ENCODE measurements at places on chromosomes 5 and 9.

- no peak for DNase-seq
Observed at GRCh38 chr5:160188141-160189015, 40.9 kb upstream of the FABP6 start.

DNA sequence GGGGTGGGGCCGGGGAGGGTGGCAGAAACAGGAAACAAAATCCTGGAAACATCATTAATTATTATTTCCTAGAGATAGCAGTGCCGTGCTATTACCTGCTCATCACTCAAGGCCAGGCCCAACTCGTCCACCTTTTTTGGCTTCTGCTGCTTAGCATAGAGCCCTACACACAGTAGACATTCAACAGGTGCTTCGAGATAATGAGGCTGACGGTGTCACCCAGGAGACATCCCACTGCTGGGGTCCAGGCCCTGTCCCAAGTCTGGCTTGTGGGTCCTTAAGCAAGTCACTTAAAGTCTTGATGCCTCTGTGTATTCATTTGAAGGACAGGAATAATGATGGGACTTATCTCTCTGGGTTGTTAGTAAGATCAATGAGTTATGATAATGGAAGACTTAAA is 506.6 kb downstream of the BNC2 start:
- no peak for DNase-seq

- DNase-seq = no peak
Observed at GRCh38 chr9:114947058-114947457, 16.7 kb upstream of the TNFSF8 start.

DNA sequence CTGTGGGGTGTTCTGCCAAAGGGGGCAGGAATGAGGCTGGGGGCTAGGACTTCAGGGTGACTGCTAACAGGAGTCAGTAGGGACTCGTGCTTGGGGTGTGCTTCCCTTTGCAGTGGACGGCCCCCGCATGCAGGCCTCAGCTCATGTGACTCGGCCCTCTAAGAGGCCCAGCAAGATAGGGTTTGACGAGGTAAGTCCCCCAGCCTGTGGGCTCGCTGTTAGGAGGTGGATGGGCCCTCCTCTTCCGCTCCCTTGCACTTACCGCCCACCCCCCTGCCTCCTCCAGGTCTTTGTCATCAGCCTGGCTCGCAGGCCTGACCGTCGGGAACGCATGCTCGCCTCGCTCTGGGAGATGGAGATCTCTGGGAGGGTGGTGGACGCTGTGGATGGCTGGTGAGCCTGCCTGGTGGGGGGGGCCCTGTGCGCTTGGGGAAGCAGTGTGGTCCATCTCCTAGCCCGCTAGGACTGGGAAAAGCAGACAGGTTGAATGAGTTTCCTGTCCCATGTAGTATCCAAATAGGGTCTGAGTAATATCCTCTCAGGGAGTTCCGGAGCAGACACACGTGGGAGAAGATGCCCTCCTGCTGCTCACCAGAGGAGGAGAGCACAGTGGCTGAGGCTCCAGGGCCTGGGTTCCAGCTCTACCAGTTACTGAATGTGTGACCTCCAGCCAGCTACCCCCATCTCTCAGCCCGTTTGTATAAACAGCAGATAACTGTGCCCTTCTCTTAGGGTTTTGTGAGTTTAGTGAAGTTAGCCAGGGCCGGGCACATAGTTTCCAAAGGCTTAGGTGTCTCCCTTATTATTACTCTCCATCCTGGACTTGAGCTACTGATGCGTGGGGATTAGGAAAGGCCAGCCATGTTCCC is 8.2 kb downstream of the CERCAM start:
- DNase-seq = no peak

DNA sequence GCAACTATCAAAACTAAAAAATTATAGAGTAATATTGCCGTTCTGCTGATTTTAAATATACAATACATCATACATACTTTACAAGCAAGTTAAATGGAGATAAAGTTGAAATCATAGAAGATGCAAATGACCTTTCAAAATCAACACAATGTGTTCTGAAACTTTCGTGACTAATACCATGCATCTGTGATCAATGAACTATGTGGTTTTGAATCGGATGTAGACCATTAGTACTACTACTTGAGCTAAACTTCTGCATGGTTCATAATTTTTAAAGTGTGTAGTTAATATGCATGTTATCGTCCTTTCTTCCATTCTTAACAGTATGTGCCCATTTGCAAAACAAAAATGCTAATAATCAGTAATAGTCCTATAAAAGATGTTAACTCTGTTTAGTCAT is 11.3 kb upstream of the PHF2 start:
- DNase-seq = no peak

- DNase-seq = no peak
Observed at GRCh38 chr9:121557581-121558447, 58.2 kb upstream of the GGTA1 start.

DNA sequence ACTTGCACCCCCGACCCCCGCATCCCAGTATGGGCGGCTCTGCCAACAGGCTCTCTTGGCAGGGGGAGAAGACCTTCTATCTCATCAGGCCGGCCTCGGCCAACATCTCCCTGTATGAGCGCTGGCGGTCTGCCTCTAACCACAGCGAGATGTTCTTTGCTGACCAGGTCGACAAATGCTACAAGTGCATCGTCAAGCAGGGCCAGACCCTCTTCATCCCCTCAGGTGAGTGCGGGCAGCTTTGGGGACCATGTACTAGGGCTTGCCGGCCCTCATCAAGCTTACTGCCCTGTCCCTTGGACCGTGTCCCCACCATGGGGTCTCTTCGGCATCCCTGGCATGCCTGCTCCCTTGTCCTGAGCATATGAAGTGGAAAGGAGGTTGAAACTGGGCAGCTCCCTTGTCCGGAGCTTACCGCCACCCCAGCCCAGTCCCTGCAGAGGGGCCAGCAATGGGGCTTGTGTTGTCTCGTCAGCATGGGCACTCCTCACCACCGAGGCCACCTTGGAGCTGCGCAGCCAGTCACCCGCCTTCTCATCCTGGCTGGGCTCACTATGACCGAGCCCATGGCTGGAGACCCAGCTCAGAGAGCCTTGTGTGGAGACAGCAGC is 78.1 kb downstream of the PHF2 start:
- DNase-seq = no peak

DNA sequence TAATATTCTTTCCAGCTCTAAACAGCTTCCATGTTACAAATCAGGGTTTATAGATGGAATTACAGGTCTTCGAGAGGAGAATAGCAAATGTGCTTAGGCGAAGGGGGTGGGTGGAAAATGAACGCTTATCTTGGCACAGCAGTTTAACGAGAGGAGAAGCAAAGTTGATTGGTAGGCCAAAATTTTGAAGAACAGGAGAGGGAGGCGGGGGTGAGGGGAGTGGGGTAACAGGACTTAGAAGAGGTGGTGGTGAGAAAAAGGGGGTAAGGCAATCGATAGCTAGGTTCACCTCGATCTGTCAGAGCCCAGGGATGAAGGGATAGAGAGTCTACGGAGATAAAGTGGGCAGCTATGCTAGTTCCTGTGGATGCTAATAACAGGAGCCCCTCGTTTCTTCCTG is 764 bp downstream of the ANKRA2 start:
- DNase-seq = peak; percentile 11

DNA sequence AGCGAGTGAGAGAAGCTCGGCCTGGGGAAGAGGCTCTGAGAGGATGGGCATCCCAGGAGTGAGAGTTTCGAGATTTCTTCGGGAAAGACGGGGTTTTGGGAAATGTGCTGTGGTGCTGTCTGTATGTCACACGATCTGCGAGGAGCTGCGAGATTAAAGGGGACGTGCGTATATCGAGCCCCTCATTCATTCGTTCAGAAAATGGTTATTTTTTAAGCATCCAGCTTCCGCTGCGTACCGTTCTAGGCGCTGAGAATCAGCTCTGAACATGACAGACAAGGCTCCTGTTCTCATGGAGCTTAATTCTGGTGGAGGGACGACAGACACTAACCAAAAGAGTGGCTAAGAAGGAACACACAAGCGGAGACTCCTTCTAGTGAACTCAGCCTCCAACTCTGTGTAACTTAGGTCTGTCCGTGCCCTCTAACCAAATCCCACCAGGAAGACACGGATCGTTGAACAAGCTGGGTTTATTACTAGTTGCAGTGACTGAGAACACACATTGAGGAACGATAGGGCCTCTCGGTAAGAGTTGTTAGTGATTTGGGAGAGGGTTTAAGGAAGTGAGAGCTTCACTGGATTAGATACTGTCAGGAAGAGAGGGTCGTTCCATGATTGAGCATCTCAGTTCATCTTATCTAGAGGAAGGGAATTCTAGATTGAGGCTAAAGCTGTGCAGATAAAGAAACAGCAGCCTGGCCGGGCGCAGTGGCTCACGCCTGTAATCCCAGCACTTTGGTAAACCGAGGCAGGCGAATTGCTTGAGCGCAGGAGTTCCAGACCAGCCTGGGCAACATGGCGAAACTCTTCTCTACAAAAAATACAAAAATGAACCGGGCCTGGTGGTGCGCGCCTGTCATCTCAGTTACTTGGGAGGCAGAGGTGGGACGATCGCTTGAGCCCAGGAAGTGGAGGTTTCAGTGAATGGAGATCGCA is 1.0 kb upstream of the FBXW11 start:
- DNase-seq = no peak

DNA sequence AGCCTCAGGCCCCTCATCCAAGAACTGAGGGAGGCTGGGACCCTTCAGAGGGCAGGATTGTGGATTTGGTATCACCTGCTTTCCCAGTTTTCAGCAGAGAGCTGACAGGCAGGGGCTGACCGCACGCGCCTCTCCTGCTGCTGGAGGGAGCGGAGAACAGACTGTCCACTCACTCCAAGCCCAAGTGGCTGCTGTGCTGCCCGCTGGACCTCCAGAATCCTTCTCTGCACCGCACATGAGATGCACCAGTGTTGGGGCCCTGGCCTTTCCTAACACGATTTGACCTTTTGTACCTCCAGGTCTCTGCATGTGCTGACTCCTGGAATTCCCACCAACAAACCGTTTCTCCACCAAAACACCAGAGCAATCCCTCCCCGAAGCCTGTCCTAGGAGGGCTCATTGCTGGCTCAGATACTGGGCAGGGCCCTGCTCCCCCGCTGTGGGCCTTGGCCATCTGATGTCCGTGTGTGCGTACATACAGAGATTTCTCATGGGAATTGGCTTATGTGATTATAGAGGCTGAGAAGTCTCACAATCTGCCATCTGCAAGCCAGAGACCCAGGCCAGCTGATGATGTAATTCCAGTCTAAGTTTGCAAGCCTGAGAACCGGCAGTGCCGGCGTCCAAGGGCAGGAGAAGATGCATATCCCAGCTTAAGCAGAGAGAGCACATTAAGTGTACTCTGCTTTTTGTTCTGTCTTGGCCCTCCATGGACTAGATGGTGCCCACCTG is 141.7 kb downstream of the GADD45G start:
- no peak for DNase-seq

GRCh38 chr9:113143432-113144227 is 7.2 kb upstream of the SLC31A2 start:
- DNase-seq = no peak

- DNase-seq = no peak
Observed at GRCh38 chr5:160209917-160210316, 19.4 kb upstream of the FABP6 start.

DNA sequence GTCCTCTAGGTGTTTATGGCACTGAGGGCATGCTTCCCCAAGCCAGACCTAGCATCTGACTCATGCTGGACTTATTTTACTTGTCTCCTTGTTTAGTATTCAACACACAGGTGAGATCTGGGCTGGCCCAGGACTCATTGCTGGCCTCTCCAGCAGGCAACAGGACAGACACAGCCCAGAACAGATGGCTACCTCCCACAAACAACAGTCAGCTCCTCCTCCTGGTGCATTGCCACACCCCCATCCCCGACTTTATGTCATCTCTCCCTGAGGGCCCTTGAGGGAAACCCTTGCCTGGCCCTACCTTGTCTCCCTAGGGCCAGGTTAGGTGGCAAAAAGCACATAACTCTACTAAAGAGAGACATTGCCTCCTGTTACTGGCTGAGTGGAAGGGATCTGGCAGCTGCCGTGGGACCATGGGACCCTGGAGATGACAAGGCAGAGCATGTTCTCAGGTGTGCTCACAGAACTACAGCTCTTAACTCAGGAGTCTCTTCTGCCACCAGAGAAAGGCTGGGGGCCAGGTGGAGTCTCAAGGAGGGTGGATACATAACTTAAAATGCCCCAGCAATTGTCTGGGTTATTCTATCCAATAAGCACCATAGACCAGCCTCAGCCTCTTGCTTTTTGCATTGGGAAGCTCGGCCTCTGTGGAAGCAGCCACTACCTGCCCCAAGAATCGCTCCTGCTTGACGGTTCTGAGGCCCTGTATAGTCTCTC is 2.3 kb downstream of the ACSL6 start:
- DNase-seq = no peak

- DNase-seq = no peak
Observed at GRCh38 chr5:176736301-176736930, 73.9 kb upstream of the UNC5A start.

DNA sequence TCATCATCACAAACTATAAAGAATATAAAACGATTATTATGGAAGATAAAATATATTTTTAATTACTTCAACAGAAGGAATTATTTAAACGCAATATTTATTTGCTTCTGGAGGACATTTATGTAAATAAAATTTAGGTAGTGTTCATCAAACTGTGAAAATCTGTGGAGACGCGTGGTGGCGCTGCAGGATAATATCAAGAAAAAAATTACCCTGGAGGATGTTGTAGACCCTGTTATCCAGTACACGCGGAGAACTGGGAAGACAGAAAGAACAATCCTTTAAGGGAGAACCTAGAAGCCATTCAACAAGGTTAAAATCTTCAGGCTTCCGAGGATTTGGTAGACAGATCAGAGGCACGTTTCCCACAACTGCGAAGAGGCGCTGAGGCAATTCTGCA is at the start of gene PCDHB12:
PCDHB12 (plus strand) TSS at position 242 of the 400 bp plus-strand sequence. CDS start 189 bp downstream, outside the sequence.
- no peak for DNase-seq

- DNase-seq = no peak
Observed at GRCh38 chr9:129252937-129253802, 75.1 kb upstream of the IER5L start.

DNA sequence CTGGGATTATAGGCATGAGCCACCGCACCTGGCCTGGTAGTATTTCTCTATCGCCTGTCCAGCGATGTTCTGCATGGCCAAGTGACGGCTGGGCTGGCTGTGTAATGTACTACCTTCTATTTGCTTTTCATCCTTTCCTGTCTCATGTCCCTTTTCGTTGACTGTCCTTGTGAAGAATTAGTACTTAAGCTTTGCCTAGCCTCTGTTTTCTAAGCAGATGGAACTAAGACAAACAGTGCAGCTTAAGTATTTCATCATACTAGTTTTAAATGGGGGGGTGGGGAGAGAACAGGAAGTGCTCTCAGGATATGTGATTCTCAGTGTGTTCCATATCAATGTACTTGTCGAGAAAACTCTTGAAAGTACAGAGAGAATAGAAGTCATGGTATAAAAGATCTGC is 31.7 kb upstream of the CCL21 start:
- no peak for DNase-seq

- DNase-seq = no peak
Observed at GRCh38 chr5:37638897-37639296, 200.9 kb downstream of the GDNF start.

All from activated naive CD4-positive, alpha-beta T cell treated with Interleukin-2 at 50 U/mL for 16 hours (primary cell).